Stimulated activated memory B cell treated with anti-CD40 and anti-IgM and Interleukin-4, amounts not matched to agents 10 μg/mL and 1 μg/mL and 100 μg/mL, for 72 hours (primary cell): ENCODE measurements at places on chromosomes 4 and X.

DNA sequence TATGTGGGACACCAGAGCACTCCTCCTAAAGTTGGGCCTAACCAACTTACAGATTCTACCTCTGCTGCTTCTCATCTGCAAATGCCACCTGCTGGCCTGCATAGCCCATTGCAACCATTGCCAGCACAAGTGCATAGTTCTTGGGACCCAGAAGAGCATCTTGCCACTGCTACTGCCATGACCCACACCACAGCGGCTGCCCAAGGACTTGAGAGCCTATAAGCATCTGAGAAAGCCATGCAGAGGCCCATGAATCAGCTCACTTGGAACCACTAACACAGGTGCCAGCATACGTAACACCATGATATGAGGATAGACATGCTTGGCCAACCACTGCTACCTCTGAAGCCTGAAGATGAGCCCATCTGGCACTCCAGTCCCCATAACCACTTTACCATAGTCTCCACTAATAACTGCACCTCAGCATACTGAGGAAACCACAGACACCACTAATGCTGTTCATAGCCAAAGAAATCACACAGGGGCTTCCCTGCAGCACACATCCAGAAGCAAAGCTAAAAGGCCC, 258.1 kb upstream of the AGTR2 start:
- peak; percentile 61 for ATAC-seq

DNA sequence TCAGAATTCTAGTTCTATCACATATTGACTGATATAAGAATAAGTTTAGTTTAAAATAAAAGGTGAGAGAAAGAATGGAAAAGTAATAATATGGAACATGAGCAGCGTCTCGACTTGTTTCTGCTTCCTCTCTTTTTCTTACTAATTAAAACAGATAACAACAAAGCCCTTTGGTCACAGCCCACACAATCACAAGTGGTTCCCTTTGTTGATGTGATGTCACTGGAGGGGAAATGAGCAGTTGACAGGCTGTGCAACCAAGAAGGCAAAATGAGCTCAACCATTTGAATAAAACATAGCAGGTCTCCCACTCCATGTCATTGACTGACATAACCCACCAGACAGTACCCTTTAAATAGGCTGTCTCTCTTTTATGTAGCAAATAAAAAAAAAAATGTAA, 342.5 kb upstream of the MAGEB2 start:
- no peak for ATAC-seq

GRCh38 chr4:156583265-156583664, 388.3 kb downstream of the PDGFC start:
- no peak for ATAC-seq

GRCh38 chr4:182521011-182521410, 277.8 kb downstream of the TENM3 start:
- no peak for ATAC-seq

- ATAC-seq, result no peak
Measured at GRCh38 chrX:261167-261918, 19.8 kb upstream of the PLCXD1 start.

DNA sequence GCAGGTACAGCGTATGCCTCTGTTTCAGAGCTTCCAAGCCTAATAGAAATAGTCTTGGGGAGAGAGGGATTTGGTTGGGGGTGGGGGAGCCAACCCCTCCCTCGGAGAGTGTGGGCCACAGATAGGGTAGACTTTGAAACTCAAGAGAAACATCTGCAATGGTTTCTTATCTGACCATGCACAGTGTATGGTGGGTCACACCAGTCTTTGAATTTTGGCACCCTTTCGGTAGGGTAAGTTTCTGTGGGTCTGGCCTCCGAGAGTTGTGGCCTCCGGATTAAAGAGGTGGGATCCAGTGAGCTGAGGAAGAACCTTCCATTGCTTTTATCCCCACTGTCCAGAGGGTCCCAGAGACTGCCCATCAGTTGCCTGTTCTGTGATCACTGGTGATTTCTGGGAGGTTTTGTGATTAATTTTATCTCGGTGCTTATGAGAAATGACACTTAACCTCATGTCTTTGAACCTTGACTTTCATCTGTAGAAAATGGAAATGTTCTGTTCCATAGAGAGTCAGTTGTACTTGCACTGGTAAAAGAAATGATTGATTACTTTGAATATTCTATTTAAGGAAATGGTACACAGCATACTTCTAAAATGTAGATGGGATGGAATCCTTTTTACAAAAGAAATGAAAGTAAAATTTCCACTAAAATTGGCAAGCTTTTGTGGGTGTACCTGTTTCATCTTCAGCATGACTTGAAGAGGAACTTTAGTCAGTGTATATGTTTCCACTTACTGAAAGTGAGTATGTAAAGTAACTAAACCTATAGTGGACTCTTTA, 62.7 kb downstream of the TMEM131L start:
- ATAC-seq, result peak; percentile 51

DNA sequence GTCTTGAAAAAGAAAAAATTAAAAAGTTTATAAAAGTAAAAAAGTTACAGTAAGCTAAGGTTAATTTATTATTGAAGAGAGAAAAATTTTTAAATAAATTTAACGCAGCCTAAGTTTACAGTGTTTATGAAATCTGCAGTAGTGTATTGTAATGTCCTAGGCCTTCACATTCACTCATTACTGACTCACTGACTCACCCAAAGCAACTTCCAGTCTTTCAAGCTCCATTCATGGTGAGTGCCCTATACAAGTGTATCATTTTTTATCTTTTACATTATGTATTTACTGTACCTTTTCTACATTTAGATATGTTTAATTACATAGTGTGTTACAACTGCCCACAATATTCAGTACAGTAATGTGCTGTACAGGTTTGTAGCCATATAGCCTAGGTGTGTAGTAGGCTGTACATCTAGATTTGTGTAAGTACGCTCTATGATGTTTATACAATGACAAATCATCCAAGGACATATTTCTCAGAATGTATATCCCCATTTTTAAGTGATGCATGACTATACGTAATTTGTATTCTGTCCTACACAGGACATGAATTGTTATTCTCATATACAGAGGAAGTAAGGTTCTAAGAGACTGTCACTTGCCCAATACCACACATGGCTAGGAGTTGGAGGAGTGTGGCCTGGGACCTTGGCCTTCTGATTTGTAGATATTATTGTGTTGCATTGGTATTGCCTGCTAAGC, 19.5 kb upstream of the PDCL2 start:
- ATAC-seq, result no peak

- no peak for ATAC-seq
Measured at GRCh38 chr4:155578219-155578618, 88.4 kb upstream of the GUCY1A1 start.

DNA sequence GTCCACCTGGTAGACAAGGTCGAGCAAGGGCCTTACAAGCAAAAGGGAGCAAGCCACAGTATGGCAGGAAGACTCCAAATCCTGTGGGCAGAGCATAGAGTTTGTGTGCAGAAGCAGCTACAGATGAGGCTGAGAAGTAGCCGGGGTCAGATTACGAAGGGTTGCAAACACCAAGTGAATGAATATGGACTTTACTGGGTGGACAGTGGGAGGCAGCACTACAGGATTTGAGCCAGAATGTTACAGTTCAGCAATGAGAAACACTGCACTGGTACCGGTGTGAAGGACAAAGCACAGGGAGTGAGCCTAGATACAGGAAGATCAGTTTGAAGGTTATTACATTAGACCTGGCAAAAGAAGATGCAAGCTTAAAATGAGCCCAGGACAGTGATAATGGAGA, 46.1 kb upstream of the HOPX start:
- ATAC-seq, result no peak
